ENCODE measurements at places on chromosomes 12 and 14. TPM values are rescaled to one million over a fixed set of nuclear protein-coding genes. Genes with fewer than 3 reads are reported as not detected.

The NFATC4 gene
- total RNA-seq, result 20.2 TPM

The CCDC60 gene
- total RNA-seq, result not detected

The TTLL5 gene
- total RNA-seq, result 77.5 TPM

The MYH7 gene
- total RNA-seq, result not detected

The DNAH10 gene
- total RNA-seq, result under 0.01 TPM

The GPR84 gene
- total RNA-seq, result not detected

The ZNF891 gene
- 2.0 TPM for total RNA-seq

The COL2A1 gene
- not detected for total RNA-seq

The HOMEZ gene
- 5.9 TPM for total RNA-seq

The TXNRD1 gene
- 966 TPM for total RNA-seq

The MTRFR gene
- total RNA-seq, result 7.6 TPM

The CDKL1 gene
- total RNA-seq, result 10.0 TPM

The KRT73 gene
- total RNA-seq, result not detected

The GAPDH gene
- total RNA-seq, result 6,710 TPM

The TEX52 gene
- total RNA-seq, result not detected

The NYNRIN gene
- 11.7 TPM for total RNA-seq

The DDN gene
- 0.29 TPM for total RNA-seq

The SLC17A8 gene
- total RNA-seq, result not detected

The PMCH gene
- 0.36 TPM for total RNA-seq

The PABPN1 gene
- 81.7 TPM for total RNA-seq
